ENCODE measurements at places on chromosomes 2 and 18. TPM values are rescaled to one million over a fixed set of nuclear protein-coding genes. Genes with fewer than 3 reads are reported as not detected.

DNA sequence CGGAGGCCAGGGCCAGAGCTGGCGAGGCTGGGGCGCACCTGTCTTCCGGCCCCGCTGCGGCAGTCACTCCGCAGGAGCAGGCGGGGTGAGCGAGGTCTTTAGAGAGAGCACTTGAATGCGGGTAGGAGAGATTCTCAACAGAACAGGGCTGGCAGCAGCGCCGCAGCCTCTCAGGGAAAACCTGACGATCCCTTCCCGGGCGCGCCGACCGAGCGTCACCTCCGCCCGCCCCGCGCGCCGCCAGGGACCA is 526 bp downstream of the PRKRA start:
- H3K27ac ChIP-seq = peak overlapping the region; percentile 81
- H3K27me3 ChIP-seq = no peaks in the 10 kb centered on the region
- peaks cover 5% of the 10 kb centered on the region for H3K36me3 ChIP-seq
- peak overlapping the region; percentile 94 for H3K4me3 ChIP-seq
- H3K4me1 ChIP-seq = peaks cover 31% of the 10 kb centered on the region

The DNAJB2 gene
- 88.1 TPM for total RNA-seq

The LRRTM1 gene
- not detected for total RNA-seq

DNA sequence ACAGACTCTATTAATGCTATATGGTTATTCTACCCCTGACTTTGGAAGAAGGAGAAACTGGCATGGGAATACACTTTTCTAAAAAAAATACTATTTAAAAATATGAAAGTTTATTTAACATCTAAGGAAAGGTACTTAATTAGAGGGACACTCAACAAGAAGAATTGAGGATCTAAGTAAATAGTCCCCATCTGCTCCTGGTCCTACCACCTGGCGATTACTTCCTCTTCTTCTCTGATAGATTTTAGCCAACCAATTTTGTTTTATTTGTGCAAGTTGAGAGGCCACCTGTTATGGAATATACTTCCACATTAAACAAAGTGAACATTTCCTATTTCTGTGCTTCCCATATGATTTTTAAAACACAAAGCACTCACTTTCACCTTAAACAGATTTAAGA is 111.7 kb downstream of the BCL2 start:
- DNase-seq = no peak
- H3K36me3 ChIP-seq = peaks cover 26% of the 10 kb centered on the region
- peaks cover 99% of the 10 kb centered on the region for H3K4me1 ChIP-seq
- no peaks in the 10 kb centered on the region for H3K27me3 ChIP-seq

DNA sequence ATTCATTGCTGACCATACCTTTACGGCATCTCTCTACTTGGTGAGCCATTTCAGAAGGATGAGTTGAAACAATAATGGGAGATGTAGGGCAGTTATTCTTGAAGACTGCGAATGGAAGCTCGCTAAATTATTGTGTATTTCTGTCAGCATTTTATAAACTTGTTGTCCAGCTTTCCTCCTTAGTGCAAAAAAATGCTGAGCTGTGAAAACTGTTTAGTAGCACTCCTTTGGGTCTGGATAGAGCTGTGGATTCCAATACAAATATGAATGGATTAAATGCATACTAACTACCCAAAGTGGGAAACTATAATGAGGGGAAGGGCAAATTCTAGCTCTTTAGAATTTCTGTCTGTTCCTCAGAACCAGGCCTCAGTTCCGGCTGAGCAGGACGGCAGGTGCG is 461.6 kb downstream of the TXNL1 start:
- no peaks in the 10 kb centered on the region for H3K27me3 ChIP-seq
- no peak overlapping the region for H3K27ac ChIP-seq
- H3K36me3 ChIP-seq = no peaks in the 10 kb centered on the region

The CRYGC gene
- not detected for total RNA-seq

The DSG4 gene
- not detected for total RNA-seq

- H3K4me3 ChIP-seq = peak overlapping the region; percentile 75
- peaks cover 4% of the 10 kb centered on the region for H3K36me3 ChIP-seq
- peak; percentile 69 for DNase-seq
- peaks cover 29% of the 10 kb centered on the region for H3K4me1 ChIP-seq
- H3K27me3 ChIP-seq = no peaks in the 10 kb centered on the region
- peak overlapping the region; percentile 90 for H3K27ac ChIP-seq
Measured at GRCh38 chr18:75070625-75071483, 138.1 kb downstream of the PTGR3 start.

- no peak for DNase-seq
- no peaks in the 10 kb centered on the region for H3K27me3 ChIP-seq
- H3K36me3 ChIP-seq = no peaks in the 10 kb centered on the region
- H3K27ac ChIP-seq = no peak overlapping the region
Measured at GRCh38 chr2:48849770-48850169, 94.2 kb upstream of the LHCGR start.

The POTEI gene
- total RNA-seq = not detected

The GPR35 gene
- total RNA-seq = 50.7 TPM

The COL4A3 gene
- 0.39 TPM for total RNA-seq

GRCh38 chr2:215460682-215461382 is 25.0 kb upstream of the FN1 start:
- H3K4me3 ChIP-seq = no peak overlapping the region
- no peak for DNase-seq
- H3K27ac ChIP-seq = no peak overlapping the region
- peaks cover 29% of the 10 kb centered on the region for H3K27me3 ChIP-seq
- H3K4me1 ChIP-seq = no peaks in the 10 kb centered on the region

- no peak overlapping the region for H3K27ac ChIP-seq
- no peak for DNase-seq
- H3K36me3 ChIP-seq = no peaks in the 10 kb centered on the region
- H3K4me1 ChIP-seq = no peaks in the 10 kb centered on the region
- H3K4me3 ChIP-seq = no peak overlapping the region
Measured at GRCh38 chr18:11808001-11808855, 43.0 kb upstream of the CHMP1B start.

- peak overlapping the region; percentile 81 for H3K4me3 ChIP-seq
- H3K36me3 ChIP-seq = no peaks in the 10 kb centered on the region
- peak overlapping the region; percentile 79 for H3K27ac ChIP-seq
- no peak for DNase-seq
- no peaks in the 10 kb centered on the region for H3K27me3 ChIP-seq
Measured at GRCh38 chr2:8477552-8478470, 204.0 kb upstream of the ID2 start.

DNA sequence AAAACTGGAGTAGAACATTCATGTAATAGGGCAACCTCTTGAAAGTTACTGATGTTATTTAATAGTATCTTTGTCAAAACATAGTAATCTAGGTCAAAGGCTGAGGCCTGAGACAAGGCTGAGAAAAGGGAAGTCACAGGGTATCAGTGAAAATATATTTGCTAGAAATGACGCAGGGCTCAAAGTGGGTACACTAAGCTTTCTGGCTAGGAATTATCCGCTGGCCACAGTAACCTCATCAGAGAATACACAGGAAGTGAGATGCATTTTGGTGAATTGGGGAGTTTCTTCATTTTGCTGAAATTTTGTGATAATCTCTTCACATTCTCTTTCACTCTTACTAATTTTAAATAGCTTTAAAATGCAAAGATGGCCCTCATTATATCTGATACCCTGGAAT is 206.8 kb downstream of the OTX1 start:
- H3K27me3 ChIP-seq = no peaks in the 10 kb centered on the region
- H3K36me3 ChIP-seq = peaks cover 2% of the 10 kb centered on the region
- H3K4me1 ChIP-seq = no peaks in the 10 kb centered on the region

The GCKR gene
- not detected for total RNA-seq

- peaks cover 1% of the 10 kb centered on the region for H3K36me3 ChIP-seq
- H3K4me3 ChIP-seq = peak overlapping the region; percentile 44
- H3K27ac ChIP-seq = peak overlapping the region; percentile 82
Measured at GRCh38 chr2:143468341-143468888, 339.2 kb downstream of the ARHGAP15 start.

The RAB6C gene
- total RNA-seq = 0.14 TPM

DNA sequence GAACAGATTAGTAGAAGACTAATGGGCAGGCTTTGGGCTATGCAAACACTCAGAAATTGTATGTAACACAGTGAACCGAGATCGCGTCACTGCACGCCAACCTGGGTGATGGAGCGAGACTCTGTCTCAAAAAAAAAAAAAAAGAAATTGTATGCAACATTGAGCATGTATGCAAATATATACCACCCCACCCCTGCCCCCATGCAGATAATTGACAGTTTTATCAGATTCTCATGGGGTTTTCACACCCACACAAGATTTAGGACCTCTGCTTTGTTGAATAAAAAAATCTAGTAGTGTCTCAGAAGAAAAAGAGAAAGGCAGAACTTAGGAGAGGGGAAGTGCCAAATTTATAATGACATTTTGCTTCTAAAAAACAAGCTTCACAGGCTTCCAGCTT is 131.6 kb upstream of the FN1 start:
- DNase-seq = no peak
- H3K4me1 ChIP-seq = no peaks in the 10 kb centered on the region
- no peak overlapping the region for H3K27ac ChIP-seq
- no peak overlapping the region for H3K4me3 ChIP-seq
- H3K27me3 ChIP-seq = peaks cover 12% of the 10 kb centered on the region

The GALNT14 gene
- 0.67 TPM for total RNA-seq

DNA sequence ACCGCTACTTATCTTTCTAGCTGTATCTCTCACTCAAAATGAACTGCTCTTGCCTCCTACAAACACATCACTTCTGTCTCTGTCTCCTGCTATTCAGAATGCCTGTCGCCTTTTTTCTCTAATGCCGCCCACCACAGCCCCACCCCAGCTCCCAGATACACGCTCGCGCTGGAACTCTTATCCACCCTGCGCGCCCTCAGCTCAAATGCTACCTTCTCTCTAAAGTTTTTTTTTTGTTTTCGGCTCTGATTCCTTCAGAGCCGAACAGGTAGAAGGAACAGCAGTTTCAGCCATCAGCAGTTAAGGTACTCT is 3.9 kb upstream of the SOS1 start:
- peak overlapping the region; percentile 86 for H3K4me3 ChIP-seq
- no peaks in the 10 kb centered on the region for H3K27me3 ChIP-seq
- H3K36me3 ChIP-seq = peaks cover 2% of the 10 kb centered on the region
- no peak for DNase-seq

The FOXD4L1 gene
- 0.12 TPM for total RNA-seq

The PTGR3 gene
- total RNA-seq = 41.8 TPM

The NPHP1 gene
- 1.1 TPM for total RNA-seq

GRCh38 chr2:234241656-234242458 is 191.4 kb downstream of the SPP2 start:
- peaks cover 3% of the 10 kb centered on the region for H3K4me1 ChIP-seq
- no peak for DNase-seq

The CCDC102B gene
- total RNA-seq = 3.3 TPM

GRCh38 chr18:43563780-43564179 is 286.5 kb upstream of the SYT4 start:
- H3K4me3 ChIP-seq = no peak overlapping the region
- no peak for DNase-seq
- no peak overlapping the region for H3K27ac ChIP-seq
- H3K36me3 ChIP-seq = no peaks in the 10 kb centered on the region
- no peaks in the 10 kb centered on the region for H3K27me3 ChIP-seq
- H3K4me1 ChIP-seq = no peaks in the 10 kb centered on the region

The PAPOLG gene
- total RNA-seq = 18.3 TPM

GRCh38 chr18:62587689-62588088 is 64.9 kb downstream of the ZCCHC2 start:
- H3K27me3 ChIP-seq = peaks cover 10% of the 10 kb centered on the region
- peaks cover 1% of the 10 kb centered on the region for H3K36me3 ChIP-seq
- H3K27ac ChIP-seq = no peak overlapping the region
- H3K4me3 ChIP-seq = no peak overlapping the region

DNA sequence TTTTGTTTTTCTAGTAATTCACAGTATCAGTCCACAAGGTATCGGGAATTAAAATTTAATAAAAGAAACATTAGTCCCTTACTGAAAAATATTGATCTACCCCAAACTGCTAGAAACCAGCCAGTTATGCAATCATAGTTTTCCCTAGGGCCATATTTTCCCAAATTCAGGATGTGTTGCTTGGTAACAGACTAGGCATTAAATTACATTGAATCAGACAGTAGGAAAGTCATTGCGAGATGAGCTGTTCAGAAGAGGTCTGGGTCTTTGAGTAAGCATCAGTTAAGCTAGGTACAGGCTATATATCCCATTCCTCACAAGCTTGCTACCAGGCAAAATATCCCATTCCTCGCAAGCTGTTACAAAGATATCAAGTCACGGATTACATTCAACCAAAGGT is 123.0 kb upstream of the CCDC150 start:
- no peak for DNase-seq
- H3K36me3 ChIP-seq = no peaks in the 10 kb centered on the region
- no peak overlapping the region for H3K4me3 ChIP-seq
- no peak overlapping the region for H3K27ac ChIP-seq
- H3K27me3 ChIP-seq = no peaks in the 10 kb centered on the region

- peaks cover 39% of the 10 kb centered on the region for H3K4me1 ChIP-seq
- no peaks in the 10 kb centered on the region for H3K27me3 ChIP-seq
- H3K4me3 ChIP-seq = peak overlapping the region; percentile 92
Measured at GRCh38 chr18:50286391-50287027, 983 bp downstream of the CXXC1 start.

DNA sequence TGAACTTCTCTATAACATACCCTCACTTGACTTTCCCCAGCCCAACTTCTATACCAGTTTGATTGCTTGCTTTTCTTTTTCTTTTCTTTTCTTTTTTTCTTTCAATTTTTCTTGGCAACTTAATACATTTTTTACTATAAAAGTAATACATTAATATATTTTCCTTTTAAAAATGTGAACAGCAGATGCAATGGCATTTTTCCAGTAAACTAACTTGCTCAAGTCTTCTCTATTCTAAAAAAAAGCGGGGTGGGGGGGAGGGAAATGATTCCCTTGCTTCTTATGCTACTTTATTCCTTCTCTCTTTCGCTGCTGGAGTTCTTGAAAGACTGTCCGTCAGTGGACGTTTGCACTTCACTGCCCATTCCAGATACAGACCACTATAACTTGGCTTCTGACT is 70.5 kb downstream of the RBMS1 start:
- no peaks in the 10 kb centered on the region for H3K27me3 ChIP-seq
- H3K4me3 ChIP-seq = no peak overlapping the region
- peaks cover 2% of the 10 kb centered on the region for H3K36me3 ChIP-seq
- peaks cover 74% of the 10 kb centered on the region for H3K4me1 ChIP-seq

- no peak for DNase-seq
- no peak overlapping the region for H3K4me3 ChIP-seq
- H3K27me3 ChIP-seq = no peaks in the 10 kb centered on the region
- H3K4me1 ChIP-seq = peaks cover 58% of the 10 kb centered on the region
Measured at GRCh38 chr2:239316562-239317465, 84.0 kb downstream of the HDAC4 start.

Data from activated T-cell treated with anti-CD3 and anti-CD28 coated beads, Interleukin-2, amount 50 U/mL, for 72 hours (primary cell).